ENCODE measurements at places on chromosomes 11 and 22.

DNA sequence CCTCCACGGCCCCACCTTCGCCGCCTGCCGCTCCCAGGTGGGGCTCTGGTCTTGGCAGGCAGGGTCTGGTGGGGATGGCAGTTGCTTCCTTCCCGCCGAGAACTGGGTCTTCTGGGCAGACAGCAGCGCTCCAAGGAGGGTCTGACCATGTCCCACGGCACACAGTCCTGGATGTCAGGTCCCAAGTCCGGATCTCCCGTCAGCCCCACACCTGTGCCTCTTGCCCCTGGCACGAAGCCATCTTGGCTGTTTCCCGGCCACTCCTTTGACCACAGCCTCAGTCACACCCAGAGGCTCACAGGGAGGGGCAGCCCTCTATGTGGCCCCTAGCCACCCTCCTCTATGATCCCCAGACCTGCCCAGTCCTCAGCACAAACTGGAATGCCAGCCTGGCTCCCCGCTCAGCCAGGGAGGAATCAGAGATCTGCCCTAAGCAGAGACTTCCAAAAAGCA, 14.3 kb downstream of the MUC5B start:
- no peak for DNase-seq

GRCh38 chr11:121864660-121865059, 251.4 kb downstream of the BLID start:
- no peak for DNase-seq

- no peak for DNase-seq
Measured at GRCh38 chr11:9855579-9856287, 191.9 kb downstream of the SWAP70 start.

DNA sequence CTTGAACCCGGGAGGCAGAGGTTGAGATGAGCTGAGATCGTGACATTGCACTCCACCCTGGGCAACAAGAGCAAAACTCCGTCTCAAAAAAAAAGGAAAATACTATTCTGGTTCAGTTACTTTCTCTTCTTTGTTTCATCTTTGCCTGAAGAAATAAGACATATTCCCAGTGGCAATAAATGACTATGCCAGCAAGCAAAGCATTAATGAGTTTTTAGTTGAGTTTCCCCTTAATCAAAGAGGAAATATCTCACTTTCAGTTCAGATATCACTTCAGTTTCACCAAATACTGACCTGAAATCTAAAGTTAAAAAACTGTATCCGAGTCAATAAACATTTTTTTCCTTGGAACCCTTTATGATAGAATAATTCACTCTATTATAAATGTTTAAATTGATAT, 10.4 kb downstream of the PISD start:
- DNase-seq: no peak

DNA sequence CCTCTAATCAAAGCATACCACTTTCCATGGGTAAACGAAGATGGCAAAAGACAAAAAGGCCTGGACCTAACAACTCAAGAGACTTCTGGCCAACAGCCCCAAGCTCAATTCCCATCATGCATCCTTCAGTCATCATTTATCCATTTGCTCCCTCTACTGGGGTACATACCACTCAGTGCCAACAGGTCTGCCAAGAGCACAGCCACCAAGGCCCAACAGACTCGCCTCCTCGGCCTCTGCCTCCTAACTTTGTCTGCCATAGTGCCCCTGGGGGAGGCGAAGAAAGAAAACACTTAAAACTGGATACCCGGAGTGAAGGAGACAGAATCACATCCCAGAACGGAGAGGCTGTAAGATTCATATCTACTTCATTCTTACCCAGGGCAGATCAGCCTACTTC, 1.1 kb downstream of the HYOU1 start:
- no peak for DNase-seq

DNA sequence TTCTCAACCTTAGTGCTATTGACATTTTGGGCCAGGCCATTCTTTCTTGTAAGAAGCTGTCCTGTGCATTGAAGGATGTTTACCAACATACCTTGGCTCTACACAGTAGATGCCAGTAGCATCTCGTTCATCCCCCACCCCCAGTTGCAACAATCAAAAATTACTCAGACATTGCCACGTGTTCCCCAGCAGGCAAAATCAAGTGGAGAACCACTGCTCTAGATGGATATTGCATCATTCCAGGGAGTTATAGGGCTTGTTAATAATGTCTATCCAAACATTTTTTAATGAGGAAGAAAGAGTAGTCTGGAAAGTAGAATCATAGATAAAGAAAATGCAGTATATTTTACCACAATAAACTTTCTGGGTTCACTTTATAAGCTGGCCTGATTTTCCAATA, 64.1 kb downstream of the PRMT3 start:
- no peak for DNase-seq

DNA sequence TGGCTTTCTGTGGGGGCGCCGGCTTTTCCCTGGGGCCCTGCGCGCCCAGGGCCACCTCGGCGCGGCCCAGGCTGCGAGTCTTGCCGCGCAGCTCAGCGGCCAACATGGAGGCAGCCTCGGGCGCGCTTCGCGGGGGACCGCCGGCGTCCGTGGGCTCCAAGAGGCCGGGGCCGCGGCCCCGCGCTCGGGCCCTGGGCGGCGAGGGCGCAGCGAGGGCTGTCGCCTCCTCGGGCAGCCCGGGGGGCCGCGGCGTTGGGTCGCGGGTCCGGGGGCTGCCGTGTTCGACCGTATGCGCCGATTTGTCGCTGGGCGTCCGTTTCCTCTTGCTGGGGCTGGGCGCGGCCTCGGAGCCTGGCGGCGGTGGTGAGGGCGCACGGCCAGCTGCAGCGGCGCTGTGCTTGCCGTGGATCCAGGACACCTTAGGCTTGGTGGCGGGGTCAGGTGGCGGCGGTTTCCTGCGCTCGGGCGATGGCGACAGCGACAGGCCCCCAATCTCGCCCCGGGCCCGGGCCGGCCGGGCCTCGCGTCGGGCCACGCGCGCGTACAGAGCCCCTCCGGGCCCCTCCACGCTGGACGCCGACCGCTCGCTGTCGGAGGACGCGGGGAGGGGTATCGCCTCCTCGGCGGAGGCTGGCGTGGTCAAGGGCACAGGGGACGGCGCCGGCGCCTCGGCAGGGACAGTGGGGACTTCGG, 11.9 kb downstream of the SCARF2 start:
- DNase-seq: no peak

DNA sequence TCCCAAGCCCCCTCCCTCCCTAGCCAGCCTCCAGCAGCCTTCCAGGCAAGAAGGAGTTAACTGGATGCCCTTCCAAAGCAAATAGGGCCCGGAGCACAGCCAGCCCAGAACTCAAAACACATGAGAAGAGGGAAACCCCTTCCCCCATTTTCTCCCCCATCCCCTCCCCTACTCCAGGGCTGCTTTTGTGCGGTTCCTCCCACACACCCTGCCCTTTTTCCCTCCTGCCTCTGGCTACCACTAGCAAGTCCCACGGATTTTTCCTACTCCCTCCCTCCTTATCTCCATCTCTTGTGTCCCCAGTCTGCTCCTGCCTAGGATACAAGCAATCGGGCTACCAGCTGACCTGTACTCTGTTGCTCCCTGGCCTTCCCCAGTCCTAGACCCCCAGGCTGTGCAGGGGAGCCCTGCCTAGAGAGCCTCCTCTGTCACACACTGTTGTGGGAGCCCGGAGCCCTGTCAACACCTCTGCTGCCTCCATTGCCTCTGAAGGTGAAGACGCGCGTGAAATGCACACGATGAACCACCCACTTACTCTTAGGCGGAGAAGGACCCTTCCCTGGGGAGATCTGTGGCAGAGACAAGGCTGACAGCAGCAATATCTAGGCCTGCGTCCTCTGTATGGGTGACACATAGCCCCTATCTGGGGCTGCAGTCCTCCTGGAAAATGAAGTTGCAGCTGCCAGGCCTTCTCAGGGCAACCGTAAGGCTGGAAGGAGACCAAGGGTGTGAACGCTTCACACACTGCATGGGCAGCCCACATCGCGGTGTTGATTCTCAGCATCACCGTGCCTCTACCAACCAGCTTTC, 282.8 kb downstream of the MN1 start:
- no peak for DNase-seq

DNA sequence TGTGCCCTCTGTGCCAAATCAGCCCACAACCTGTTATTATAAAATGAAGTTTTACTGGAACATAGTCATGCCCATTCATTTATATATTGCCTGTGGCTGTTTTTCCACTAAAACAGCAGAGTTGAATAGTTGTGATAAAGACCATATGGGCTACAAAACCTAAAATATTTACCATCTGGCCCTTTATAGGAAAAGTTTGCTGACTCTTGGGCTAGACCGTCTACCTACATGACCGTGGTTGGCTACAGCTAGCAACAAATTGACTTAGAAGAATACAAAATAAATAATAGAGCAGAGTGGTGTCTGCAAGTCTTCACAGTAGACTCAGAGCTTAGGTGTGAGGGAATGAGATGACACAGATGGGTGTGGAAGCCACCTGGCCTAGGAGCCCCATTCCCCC, 11.2 kb upstream of the IL18BP start:
- no peak for DNase-seq

- DNase-seq: no peak
Measured at GRCh38 chr11:23320131-23320530, 459.9 kb upstream of the CCDC179 start.

- no peak for DNase-seq
Measured at GRCh38 chr22:20011123-20011992, 5.3 kb downstream of the ARVCF start.

DNA sequence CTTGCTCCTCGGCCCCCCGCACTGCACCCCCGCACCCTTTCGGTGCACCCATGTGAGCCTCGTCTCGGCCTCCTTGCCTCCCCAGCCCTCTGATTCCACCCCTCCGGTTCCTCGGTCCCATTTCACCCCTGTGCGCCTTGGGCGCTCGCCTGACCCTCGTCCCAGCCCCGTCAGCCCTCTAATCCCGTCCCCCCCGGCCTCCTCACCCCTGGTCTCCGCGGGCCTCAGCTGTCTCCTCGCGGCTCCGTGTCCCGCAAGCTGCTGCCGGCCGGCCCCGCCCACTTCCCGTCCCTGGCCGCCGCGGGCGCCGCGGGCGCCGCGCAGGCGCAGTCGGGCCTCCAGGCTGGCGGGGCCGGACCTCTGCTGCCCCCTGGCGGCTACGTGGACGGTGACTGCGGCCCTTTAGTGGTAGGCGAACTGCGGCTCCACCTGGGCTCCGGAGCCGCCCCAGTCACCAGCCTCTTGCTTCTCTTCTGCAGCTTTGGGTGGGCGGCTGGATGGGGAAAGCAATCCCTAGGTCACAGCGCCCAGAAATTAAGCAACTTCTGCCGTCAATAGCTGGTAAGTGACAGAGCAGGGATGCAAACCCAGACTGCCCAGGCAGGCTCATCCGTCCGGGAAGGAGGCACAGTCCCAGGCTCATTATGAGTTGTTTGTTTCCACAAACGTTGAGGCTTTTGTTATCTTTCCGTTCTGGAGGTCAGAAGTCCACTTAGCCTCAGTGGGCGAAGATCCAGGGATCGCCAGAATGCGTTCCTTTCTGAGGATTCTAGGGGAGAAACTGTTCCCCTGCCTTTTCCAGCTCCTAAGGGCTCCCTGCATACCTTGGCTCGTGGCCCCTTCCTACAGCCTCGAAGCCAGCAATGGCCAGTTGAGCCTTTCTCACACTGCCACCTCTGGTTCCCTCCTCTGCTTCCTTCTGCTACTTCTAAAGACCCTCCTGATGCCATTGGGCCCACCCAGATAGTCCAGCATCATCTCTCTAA, at the start of gene PPM1F:
Gene PPM1F, minus strand, starts transcription at position 263 of the 986 bp plus-strand sequence. CDS start 6,800 bp downstream, outside the sequence.
- DNase-seq: peak; percentile 62

- DNase-seq: no peak
Measured at GRCh38 chr11:7611411-7611810, 61.9 kb downstream of the CYB5R2 start.

DNA sequence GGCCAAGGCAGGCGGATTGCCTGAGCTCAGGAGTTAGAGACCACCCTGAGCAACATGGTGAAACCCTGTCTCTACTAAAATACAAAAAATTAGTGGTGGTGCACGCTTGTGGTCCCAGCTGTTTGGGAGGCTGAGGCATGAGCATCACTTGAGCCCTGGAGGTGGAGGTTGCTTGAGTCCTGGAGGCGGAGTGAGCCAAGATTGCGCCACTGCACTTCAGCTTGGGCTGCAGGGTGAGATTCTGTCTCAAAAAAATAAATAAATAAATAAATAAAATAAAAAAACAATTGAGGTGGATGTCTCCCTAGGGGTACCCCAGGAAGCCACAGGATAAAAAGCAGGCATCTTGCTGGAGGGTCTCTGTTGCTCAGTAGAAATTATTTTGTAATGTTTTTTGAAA, 14.1 kb downstream of the PTPRJ start:
- DNase-seq: no peak

GRCh38 chr11:64688534-64688982, 34.4 kb downstream of the NRXN2 start:
- peak; percentile 85 for DNase-seq

GRCh38 chr11:113272281-113272680, 42.1 kb upstream of the TTC12 start:
- no peak for DNase-seq

- DNase-seq: no peak
Measured at GRCh38 chr11:78981153-78981552, 406.5 kb upstream of the NARS2 start.

- no peak for DNase-seq
Measured at GRCh38 chr11:122647736-122648275, 7.7 kb upstream of the UBASH3B start.

GRCh38 chr11:76888989-76889388, 28.3 kb downstream of the ACER3 start:
- DNase-seq: no peak

- no peak for DNase-seq
Measured at GRCh38 chr11:86805873-86806310, 5.5 kb downstream of the PRSS23 start.

DNA sequence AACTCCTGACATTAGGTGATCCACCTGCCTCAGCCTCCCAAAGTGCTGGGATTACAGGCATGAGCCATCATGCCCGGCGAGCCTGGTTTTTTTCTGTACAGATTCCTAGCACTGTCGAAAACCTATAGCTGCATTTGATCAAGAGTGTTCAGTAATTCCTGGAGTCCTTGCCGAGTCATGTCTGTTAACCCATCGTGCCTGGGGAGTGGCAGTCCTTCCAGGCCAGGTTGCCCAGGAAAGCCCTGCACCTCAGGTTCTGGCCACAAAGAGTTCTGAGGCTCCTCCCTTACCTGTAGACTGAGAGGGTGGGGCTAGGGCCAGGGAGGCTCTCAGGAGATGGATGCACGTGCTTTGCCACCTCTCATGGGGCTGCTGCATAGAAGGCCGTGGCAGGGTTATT, 17.0 kb downstream of the YDJC start:
- no peak for DNase-seq

GRCh38 chr11:71574418-71574817, 8.3 kb downstream of the KRTAP5-11 start:
- no peak for DNase-seq

GRCh38 chr11:19419021-19419750, 178.4 kb upstream of the E2F8 start:
- no peak for DNase-seq
